GM18507 (cell line): ENCODE measurements at places on chromosomes 2 and 18.

- no peak for DNase-seq
These were observed 32.1 kb downstream of the E2F6 start for GRCh38 chr2:11433822-11434221.

- no peak for DNase-seq
These were observed 270.2 kb upstream of the RAB6C start for GRCh38 chr2:129709001-129709955.

GRCh38 chr2:29628108-29628745, 293.2 kb downstream of the ALK start:
- DNase-seq: no peak

GRCh38 chr2:203774760-203775159, 68.3 kb downstream of the CD28 start:
- no peak for DNase-seq

- no peak for DNase-seq
These were observed 324.1 kb upstream of the THUMPD2 start for GRCh38 chr2:40103163-40103562.

DNA sequence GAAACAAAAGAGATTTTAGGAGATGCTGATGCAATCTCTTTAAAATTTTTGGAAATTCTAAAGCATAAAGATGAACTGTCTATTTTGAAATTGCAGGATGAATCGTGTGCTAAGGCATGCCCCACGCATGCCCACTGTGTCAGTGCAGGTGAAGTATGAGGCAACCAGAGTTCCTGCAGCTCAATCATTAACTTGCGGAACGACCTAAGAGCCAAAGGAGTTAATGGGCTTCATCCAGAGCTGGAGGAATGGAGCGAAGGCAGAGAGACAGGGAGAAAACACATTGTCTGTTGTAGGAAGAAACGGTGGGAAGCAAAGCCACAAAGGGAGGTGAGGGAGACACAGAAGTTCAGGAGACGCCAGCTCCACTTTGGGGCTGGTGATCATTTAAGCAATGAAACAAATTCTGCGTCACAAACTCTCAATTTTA, 265.2 kb downstream of the CCDC85A start:
- DNase-seq: no peak

GRCh38 chr2:61448229-61448628, 22.7 kb downstream of the USP34 start:
- no peak for DNase-seq

DNA sequence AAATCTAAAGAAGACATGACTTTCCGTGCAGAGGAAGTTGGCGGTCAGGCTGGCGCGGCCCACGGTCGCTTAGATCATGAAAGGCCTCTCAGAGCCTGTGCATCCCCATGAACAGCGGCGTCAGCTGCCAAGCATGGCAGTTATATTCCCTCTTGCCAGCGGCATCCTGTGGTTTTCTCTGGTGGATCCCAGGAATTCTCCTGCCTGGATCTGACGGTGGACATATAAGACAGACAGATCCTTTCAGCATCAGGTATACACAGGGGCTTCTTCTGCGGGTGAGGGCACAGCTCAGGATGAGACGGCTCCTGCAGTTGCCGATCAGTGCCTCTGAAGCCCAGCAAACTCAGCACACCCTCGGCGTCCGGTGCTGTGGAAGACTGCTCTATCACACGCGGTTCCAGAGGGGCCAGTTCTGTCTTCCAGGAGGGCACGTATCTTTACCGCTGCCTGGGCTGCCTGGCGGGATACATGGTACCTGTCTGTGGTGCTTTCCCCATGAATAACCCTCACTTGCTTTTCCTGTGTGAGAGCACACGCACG, 157.8 kb downstream of the LDLRAD4 start:
- DNase-seq: no peak

- no peak for DNase-seq
These were observed 27.5 kb downstream of the OSBPL1A start for GRCh38 chr18:24370120-24370519.

- no peak for DNase-seq
These were observed 48.9 kb downstream of the LDLRAD4 start for GRCh38 chr18:13267431-13267873.

- DNase-seq: no peak
These were observed 251.2 kb downstream of the ZNF804A start for GRCh38 chr2:184849516-184849915.

DNA sequence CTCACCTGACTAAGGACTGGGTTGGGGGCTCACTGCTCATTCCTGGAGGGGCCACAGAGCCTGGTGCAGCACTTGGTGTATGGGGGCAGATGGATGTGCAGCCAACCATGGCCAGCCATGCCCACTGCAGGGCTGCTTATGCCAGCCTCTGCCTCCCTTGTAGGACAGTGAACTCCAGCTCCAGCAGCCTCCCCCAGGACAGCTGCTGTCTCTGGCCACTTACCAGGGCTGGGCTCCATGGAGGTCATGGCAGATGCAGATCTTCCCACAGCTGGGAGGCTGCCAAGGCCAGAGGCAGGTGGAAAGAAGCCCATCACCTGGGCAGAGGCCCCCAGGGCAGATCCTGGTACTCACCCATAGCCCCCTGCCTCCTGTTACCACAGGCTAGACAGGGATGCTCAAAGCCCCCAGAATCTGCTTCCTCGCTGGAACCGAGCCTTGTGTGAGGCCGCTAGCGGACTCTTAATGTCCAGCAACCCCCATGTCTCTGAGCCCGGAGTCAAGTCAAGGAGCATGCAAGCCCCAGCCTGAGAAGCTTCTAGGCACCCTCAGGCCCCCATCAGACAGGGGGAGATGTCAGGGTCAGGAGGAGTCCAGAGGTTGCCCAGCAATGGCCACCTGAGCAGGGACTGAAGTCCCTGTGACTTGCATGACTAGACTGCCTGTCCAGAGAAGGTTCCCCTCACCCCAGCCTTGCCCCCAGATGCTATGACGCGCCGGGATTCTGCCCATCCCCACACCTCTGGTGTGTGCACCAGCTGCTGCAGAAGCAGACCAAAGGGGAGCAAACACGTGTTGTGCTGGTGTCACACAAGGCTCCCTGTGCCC, 123.6 kb downstream of the TWIST2 start:
- DNase-seq: no peak

- DNase-seq: no peak
These were observed 751 bp downstream of the IL18R1 start for GRCh38 chr2:102356381-102356712.

GRCh38 chr2:62320657-62321357, 124.9 kb downstream of the B3GNT2 start:
- no peak for DNase-seq

- no peak for DNase-seq
These were observed 304.4 kb downstream of the CCDC178 start for GRCh38 chr18:33135951-33136660.
